Stimulated activated naive CD8-positive, alpha-beta T cell treated with anti-CD3 and anti-CD28 coated beads, Interleukin-15, Interleukin-2, amounts not matched to agents 100 U/mL and 50 U/mL, for 24 hours (primary cell): ENCODE measurements at places on chromosomes 11 and 22.

- DNase-seq, result no peak
Measured at GRCh38 chr11:87307101-87307500, 269.4 kb downstream of the TMEM135 start.

- DNase-seq, result no peak
Measured at GRCh38 chr11:58629857-58630256, 7.4 kb downstream of the CNTF start.

GRCh38 chr11:117978991-117979390 is 7.2 kb upstream of the IL10RA start:
- DNase-seq, result no peak

DNA sequence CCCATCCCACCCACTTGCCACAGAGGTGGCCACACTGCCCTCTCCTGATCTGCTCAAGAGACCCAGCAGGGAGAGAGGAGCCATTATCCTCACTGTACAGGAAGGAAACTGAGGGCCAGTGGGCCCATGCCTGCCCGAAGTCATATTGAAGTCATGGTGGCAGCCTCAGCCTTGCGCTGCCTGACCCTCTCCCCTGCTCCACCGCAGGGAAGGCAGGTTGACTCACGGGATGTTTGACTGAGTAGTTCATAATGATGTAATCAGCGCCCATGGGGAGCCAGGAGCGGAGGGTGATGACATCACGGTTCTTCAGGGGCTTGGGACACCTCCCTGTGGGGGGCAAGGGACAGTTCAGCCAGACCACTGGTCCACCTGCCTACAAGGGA is 6.1 kb upstream of the ARAP1 start:
- DNase-seq, result no peak

- peak; percentile 21 for DNase-seq
Measured at GRCh38 chr22:46421267-46421666, 85.8 kb downstream of the TRMU start.

DNA sequence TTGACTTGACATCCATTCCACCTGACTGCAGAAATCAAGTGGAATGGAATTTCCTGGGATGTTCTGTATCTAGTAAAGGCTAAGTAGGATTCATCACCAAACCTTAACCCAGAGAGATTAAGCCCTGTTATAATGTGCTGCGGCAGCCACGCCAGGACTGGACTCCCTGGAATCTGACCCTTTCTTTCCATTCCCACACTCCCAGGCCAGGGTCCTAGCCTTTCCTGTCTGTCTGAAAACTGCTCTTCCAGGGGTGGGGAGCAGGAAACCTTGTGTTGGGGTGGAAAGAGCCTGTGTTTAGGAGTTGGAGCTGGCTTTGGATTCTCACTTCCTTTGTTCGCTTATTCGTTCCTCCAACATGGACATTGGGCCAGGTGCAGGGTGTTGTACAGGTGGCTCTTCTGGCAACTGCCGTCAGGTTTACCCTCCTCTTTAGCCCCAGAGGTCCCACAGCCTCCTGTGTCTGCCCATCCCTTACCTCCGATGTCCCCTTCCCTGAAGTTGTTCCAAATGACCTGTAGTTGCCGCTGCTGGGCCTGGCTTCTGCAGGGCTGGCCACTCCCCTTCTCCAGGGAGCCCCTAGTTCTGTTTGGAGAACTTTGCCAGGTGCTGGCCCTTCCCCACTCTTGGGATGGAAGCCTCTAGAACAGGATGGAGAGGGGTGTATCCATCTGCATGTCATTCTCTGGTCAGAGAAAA is 20.5 kb upstream of the PARVB start:
- no peak for DNase-seq

- no peak for DNase-seq
Measured at GRCh38 chr22:42895087-42895486, 38.0 kb upstream of the ARFGAP3 start.

DNA sequence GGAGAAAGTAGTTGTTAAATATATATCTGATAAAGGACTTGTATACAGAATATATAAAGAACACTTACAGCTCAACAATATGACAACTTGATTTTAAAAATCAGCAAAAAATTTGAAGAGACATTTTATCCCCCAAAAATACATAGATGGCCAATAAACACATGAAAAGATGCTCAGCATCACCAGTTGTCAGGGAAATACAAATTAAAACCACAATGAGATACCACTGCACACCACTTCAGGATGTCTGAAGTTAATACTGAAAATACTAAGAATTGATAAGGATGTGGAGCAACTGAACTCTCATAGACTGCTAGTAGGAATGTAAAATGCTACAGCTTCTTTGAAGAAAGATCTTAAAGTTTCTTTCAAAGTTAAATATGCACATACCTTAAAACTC is 49.2 kb downstream of the KREMEN1 start:
- DNase-seq, result no peak

GRCh38 chr11:41377709-41378394 is 81.6 kb downstream of the LRRC4C start:
- DNase-seq, result no peak

GRCh38 chr22:17063411-17064106 is 21.2 kb upstream of the IL17RA start:
- no peak for DNase-seq

DNA sequence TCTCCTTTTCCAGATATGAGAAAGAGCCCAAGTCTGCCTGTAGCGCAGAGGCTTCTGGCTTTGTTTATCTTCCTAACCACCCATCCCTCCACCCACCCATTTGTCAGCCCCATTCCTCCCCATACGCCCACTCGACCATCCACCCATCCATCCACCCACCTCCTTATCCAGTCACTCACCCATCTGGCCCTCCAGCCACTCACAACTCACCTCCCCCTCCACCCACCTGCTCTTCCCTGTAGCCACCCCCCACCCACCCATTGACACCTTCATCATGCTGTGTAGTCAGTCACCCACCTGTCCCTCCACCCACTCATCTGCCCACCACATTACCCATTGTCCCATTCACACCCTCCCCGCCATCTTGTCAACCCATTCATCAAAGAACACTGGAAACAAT is 5.5 kb downstream of the CST6 start:
- DNase-seq, result no peak
